ENCODE measurements at places on chromosomes 4 and X. TPM values are rescaled to one million over a fixed set of nuclear protein-coding genes. Genes with fewer than 3 reads are reported as not detected.

Gene LINC00632
- 237 TPM for total RNA-seq

Gene POU3F4
- total RNA-seq = 6.8 TPM

Gene TASL
- total RNA-seq = 0.73 TPM

Gene CACNA1F
- total RNA-seq = 0.36 TPM

Gene CSAG3
- not detected for total RNA-seq

Gene HPSE
- 1.7 TPM for total RNA-seq

Gene JAKMIP1
- 10.7 TPM for total RNA-seq

Gene CLDN22
- total RNA-seq = not detected

Gene GLRB
- 21.6 TPM for total RNA-seq

Gene TKTL2
- total RNA-seq = 0.73 TPM

Gene IGSF1
- total RNA-seq = 1.7 TPM

Gene SMR3B
- not detected for total RNA-seq
